Fibroblast of the conjunctiva (primary cell): ENCODE measurements at places on chromosomes 3 and 15.
A peak's percentile ranks its signal among the peaks of the same experiment; 100 is the strongest.

GRCh38 chr15:73972984-73973682 is 19.0 kb downstream of the STOML1 start:
- peak; percentile 74 for DNase-seq

GRCh38 chr3:149618151-149619123 is 39.4 kb downstream of the WWTR1 start:
- DNase-seq = no peak

DNA sequence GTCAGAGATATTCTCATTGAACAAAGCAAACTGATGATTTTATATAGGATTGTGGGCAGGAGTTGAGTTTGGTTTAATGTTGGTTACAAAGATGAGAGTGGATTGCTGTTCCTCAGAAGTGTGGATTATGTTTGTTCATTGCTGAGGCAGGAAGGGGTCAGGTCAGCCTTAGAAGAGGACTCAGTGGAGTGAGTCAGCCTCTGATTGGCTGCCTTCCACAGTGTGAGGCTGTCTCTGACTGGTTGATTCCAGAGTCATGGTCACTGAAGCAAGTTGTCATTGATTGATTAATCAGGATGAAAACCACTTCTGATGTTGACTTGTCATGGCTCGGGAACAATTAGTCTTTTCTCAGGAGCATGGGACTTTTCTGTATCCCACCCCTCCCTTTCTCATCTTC is 36.2 kb downstream of the KBTBD12 start:
- peak; percentile 8 for DNase-seq

DNA sequence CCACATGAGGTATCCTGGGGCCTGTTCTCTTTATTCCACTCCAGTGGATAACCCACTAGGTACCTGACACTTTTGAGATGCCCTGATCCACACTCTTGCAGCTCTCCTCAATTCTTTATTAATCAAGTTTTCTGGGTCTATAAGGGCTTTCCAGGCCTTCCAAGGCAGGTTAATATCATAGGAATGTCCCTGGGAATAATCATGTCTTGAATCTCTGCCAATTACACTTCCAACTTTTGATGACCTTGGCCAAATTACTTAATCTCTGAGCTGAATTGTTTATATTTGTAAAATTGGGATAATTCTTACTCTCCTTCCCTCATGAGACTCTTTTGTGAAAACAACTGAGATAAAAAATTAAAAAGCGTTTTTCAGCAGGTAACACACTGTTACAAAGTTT is 881.7 kb downstream of the MCTP2 start:
- no peak for DNase-seq

DNA sequence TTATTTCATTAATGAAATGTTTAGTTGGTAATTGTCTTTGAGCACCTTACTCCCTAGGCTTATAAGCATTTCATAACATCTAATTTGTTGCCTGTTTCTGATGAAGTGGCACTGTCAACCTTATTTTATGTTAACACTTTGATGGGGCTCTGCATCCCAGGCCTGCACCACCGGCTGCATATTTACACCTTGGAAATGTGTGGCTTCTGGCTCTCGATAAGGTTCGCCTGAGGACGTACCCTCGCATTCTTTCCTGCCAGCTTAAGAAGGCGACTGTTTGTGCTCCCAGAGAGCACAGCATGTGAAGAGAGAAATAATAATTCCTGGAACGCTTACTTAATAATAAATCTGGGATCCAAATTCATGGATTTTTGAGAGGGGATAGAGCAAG is 763.3 kb upstream of the CFAP20DC start:
- DNase-seq = no peak

DNA sequence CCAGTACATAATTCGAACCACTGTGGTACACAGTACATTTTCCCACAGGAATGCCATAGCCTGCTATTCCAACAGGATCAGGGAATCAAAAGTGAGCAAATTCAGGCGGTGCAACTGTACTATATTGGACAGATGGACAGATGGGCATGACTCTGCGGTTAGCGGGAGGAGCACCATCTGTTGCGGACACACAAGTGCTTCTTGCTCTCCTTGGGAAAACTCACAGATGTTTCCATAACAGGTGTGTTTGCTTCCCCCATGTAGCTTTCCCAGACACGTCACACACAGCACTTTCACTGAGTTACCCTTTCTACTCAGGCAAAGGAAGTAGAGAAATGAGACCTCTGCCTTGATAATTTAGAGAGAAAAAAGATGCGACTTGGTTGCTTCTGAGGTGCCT is 325.1 kb upstream of the THBS1 start:
- no peak for DNase-seq

DNA sequence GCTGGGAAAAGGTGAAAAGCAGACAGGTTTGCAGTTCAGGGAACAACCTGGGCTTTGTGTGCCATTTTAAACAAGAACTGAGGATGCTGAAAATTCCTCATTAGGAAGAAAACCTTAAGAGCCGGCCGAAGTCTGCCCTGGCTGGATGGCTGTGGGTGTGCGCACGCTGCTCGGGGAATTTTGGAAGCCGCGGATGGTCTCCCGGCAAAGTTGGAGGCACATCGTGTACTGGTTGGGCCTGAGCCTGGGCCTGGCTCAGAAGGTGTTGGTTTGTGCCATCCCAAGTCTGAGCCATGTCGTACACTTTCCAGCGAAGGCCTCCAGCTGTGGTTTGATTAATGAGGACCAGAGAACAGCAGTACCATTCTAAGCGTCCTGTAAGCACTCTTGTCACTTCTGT is 188.2 kb downstream of the ATP10A start:
- no peak for DNase-seq

- DNase-seq = no peak
Observed at GRCh38 chr15:67732671-67733374, 92.5 kb upstream of the SKOR1 start.

GRCh38 chr3:72604328-72604727 is 243.9 kb downstream of the SHQ1 start:
- no peak for DNase-seq

DNA sequence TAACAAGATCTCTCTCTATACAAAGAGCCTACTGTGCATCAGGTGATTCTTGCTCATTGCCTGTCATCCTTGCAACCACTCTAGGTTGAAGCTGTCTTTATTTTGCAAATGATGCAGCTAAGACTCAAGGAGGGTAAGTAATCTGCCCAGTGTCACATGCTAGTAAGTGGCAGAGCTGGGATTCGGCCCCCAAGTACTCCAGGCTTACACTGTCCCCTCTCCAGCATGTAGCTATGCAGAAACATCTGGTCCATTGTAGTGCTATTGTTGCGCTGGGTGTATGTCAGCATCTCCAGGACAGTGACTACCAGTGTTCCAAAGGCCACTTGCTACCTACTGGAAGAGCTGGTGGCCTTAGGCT is 248.9 kb downstream of the SLCO3A1 start:
- DNase-seq = no peak

DNA sequence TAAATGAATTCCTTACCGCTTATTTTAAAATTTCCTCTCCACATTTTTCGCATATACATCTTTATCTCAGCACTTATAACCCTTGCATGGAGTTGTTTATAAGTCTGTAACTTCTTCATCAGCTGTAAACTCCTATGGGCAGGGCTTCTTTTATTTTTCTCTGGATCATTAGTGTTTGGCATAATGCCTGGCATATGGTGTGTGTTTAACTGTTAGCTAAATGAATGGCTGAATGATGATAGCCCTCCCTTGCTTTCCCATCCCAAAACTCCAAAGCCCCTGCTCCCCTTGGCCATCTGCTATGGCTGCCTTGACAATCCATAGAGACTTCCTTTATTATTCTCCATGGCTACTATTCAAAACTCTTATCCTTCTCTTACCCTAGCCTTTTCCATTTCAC is 48.1 kb upstream of the SEMA6D start:
- DNase-seq = no peak

DNA sequence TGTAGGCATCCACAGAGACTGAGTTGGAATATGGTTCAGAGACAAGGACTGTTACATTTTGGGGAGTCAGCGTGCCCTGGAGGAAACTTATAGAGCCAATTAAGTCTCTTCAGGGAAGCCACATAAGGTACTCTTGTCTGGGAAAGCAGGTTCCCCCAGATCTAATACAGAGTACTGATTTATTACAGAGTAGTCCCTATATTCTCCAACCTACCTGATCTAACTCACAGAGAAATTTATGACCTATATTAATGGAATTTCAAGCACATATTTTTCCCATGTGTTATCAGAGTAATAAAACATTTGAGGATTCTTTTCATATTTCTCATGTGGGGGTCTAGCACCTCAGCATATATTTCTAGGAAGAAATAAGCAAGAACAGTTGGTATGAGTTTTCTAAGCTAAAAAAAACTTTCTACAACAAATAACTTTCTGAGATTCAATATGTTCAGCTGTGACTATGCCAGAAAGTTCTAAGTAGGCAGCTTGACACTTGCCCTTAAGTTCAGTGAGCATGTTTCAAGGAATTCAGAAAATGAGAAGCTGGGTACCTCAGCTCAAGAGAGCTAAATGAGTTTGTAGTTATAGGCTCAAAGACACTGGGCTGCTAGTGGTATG is 75.3 kb upstream of the COL8A1 start:
- no peak for DNase-seq

GRCh38 chr3:151987893-151988292 is 114.5 kb downstream of the SUCNR1 start:
- no peak for DNase-seq

DNA sequence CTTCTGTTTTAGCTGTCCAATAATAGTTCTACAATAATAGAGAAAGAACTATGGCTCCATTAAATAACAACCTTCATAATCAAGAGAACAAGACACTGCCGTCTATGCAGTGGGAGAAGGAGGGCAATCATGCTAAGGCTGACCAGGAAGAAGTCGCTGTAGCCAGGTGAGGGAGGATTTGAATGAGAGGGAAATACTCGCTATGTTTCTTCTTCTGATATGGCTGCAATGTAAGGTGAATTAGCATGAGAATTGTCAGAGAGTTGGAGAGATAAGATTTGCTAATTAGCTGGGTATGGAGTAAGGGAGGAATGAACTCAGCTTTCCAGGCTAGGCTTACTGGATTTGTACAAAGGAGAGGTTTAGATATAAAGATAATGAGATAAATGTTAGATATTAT is 555.4 kb upstream of the ZNF385D start:
- DNase-seq = no peak

DNA sequence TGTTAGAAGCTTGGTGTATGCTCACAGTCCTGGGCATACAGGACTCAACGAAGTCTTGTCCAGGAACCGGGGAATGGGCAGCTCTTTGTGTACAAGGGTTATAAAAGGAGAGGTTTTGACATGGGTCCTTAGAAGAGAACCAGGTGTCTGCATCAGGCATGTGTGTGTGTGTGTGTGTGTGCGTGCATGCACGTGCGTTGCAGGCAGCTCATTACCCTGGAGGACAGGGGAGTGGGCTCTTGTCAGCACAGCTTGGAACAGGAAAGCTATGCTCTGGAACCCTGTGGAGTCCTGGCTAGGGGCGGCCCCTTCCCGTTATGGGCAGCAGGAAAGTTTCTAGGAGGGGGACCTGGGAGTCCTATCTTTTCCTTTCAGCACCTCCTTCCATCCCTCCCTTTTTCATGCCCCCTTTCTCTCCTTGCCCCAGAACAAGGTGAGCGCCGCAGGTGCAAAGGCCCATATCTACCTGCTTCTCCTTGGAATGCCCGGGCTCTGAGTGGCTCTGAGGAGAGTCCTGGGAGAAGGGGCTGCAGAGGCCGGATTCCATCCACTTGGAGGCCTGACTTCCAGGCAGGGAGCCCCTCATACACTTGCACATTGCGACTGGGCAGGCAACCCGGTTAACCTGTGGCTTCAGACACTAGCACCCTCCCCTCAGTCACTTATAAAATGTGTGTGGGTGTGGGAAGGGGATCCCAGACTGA is 33.9 kb upstream of the LCTL start:
- DNase-seq = no peak

- no peak for DNase-seq
Observed at GRCh38 chr3:99551520-99551919, 86.9 kb upstream of the COL8A1 start.

GRCh38 chr3:141825216-141826011 is 51.0 kb upstream of the ATP1B3 start:
- no peak for DNase-seq

DNA sequence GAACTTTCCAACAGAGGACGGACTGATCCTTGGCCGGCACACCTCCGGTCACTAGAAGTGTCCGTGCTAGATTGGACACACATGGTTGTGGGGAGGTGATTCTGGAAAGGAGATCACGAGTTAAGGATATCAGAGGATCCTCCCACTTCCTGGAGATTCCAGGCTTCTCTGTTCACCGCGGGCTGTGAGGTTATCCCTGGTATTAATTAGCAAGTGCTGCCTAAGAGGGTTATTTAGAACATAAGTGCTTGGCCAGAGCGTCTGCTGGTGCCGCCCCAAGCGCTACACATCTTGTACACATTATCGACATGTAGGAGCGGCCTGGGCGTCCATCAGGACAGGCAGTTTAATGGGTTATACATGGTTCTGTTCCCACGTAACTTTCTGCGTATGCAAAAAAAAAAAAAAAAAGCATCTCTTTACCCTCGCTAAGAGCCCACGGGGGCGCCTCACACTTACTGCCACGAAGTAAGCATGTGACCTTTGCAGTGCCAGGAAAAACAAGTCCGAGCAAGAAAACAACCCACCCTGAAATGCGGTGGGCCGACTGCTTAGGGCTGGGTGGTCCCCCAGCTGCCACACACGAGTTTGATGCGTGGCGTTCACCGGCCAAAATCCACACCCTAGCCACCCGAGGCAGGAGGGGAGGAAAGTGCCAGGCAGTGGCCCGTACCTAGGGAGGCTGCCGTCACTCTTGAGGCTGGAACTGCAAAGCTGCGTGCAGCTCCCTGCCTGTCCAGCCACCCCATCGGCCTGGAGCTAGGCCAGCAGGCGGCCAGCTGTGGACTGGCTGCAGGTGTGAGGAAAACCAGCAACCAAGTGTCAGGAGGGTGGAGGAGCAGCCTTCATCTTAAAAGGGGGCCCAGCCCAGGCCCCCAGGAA is 78.0 kb downstream of the CPN2 start:
- DNase-seq = peak; percentile 79

DNA sequence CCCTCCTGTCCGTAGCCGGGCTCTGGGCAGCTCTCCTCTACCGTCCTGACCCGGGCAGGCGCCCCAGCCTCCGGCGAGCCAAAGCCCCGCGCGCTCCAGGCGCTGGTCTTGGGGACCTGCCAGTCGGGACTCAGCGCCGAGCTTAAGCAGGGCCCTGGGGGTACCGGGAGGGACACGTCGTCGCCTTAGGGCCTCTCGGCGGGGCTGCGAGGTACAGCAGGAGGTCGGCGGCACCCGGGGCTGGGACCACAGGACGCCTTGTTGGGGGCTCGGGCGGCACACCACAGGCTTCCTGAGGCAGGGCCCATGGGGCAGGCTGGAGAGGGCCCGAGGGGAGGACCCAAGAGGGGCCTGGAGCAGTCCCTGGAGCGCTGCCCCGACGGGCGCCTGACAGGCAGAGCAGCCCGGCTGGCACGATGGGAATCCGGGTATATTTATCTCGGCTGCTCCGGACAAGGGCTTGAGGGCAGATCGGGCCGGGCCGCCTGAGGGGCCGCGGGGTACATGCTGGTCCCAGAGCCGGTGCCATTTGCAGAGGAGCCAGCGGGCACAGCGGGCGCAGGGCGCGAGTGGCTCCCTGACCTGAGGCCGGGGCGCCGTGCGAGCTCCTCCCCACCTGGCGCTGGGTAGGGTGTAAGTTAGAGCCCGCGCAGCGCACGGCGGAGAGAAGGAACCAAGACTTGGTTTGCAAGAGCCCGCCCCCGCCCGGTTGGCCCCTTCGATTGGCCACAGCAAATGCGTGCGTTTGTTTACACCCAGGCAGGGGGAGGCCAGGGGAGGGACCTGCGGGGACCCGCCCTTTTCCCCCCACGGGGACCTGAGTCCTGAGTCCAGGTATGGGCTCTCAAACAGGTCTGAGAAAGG is 574 bp downstream of the SLC38A3 start:
- no peak for DNase-seq
